Hematopoietic multipotent progenitor cell treated with erythropoietin and hydrocortisone succinate and interleukin-3 and kit ligand, for 8 days (in vitro differentiated cells): ENCODE measurements at places on chromosomes 5 and 9.

DNA sequence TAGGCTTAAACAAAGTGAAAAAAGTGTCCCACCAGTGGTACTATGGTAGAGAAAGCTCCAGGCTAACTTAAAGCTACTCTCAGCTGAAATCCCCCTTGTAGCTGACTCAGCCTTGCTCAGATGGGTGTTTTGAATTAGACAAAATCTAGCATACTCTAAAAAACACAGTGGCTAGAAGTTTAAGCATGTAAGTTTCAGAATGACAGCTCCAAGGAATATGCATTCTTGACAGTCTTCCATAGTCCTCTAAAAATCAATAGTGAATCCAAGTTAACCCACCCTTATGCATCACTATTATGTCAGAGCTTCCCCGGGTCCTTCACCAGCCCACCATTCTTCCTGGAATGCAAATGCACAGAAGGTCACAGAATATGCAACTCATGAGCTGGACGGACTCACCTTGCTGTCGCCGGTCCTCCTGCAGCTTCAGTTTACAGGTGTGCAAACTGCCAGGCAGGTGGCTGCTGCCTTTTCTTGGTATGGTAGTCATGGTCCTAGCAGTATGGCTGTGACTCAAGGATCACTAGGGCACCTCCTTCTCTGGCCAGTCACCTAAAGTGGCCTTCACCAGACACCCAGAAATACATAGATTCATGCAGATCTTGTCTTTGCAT lies 668 bp downstream of the RANBP3L start:
- DNase-seq = no peak

DNA sequence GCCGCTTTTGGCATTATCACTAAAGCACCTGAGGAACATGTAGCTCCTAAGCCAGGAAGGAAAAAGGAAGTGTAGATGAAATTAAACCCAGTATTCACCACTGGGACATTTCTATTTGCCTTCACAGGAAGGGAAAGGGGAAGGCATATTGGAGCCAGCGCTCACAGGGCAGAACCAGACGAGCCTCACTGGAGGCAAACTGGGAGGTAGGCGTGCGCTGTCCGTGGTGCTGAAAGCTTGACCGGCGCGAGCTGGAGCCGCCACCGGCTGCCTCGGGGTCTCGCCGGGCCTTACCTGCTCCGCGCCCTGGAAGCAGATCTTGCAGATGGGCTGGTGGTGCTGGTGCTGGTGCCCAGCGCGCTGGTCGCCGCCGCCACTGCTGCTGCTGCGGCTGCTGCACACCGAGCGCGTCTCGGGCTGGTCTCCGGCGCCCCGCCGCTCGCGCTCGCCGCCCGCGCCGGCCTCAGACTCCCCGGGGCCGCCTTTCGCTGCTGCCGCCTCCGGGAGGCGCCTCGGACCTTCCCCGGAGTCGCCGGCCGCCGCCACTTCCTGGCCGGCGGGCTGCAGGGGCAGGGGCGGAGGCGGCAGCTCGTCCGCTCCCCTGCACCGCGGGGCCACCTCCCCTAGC lies 732 bp downstream of the MARCHF11 start:
- peak; percentile 50 for DNase-seq

DNA sequence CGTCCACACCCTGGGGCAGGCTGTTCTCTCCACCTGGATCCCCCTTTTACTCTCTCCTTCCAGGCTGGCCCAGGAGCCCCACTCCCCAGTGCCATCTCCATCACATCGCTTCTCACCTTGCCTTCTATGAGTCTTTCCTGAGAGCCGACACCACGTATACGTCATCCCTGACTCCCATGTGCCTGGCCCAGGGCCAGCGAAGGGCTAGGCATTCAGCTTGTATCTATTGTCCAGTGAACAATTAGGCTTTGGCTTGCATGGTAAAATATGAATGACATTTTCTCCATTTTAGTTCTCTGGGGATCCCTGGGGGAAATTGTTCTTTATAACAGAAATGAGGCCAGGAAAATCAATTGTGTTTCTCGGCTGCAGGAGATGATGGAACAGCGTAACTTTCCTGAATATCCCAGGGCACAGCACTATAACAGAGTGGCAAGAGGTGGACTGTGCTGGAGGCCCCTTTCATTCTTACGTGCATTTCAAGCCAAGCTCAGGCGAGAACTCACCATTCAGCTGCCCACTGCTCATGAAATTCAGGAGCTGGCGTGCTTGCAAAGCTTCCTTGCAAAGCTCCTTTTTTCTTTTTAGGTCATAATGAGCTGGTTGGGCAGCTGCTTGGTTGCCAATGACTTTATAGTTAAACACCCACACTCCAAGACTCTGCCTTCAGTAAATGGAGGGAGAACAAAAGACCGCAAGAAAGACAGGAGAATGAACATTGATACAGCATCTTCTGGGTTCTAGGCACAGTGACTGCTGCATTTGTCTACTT lies 37.7 kb downstream of the NSG2 start:
- DNase-seq = no peak

- peak; percentile 4 for DNase-seq
Measured at GRCh38 chr9:118529210-118529609, 825.0 kb downstream of the TLR4 start.

DNA sequence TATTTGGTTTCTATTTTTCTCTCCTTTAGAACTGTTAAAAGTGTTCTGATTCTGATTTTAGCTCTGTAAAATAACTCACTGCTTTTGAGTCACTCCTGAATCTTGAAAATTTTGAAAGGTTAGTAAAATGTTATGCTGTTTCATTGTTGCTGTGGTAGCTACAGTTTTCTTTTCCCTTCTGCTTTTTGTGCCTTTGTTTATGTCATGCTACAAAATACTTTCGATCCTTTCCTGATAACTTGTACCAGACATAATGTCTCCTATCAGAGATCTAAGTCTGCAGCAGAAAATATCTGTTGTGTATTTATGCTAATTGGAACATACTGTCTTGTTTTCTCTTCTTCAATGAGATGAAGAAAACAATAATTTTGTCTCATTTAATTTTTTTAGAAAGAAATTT lies 26.9 kb upstream of the CEP120 start:
- no peak for DNase-seq

DNA sequence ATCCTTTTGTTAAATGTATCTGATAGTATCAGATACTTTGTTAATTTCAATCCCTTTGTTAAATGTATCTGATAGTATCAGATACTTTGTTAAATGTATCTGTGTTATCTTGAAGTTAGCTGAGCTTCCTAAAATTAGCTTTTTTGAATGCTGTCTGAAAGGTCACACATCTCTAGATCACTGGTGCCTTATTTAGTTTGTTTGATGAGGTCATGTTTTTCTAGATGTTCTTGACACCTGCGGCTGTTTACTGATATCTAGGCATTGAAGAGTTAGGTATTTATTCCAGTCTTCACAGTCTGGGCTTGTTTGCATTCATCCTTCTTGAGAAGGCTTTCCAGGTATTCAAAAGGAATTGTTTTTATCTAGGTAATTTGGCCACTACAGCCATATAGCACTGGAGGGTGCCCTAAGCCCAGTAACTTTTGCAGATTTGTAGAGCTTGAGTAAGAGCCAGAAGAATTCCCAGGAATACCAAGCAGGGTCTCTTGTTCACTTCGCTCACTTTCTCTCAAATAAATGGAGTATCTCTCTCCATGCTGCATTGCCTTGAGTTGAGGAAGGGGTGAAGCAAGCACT lies 435.4 kb upstream of the GRAMD2B start:
- no peak for DNase-seq
